ENCODE measurements at places on chromosomes 1 and 21.

DNA sequence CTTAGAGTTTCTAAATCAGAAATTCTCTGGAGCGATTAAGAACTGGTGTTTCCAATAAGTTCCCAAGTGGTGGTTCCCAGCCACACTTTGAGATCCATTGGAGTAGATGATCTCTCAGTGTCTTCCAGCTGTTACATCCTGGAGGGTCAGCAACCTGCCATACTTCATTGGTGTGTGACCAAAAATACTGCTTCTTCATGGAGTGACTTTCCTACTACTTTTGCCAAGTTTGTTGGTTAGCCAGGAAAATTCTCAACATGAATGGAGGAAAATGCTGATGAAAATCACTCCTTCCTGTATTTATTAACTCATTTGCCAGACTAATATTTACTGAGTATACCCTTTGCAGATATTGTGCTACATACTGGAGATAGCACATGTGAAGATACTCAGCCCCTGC, 186.1 kb downstream of the FGGY start:
- DNase-seq, result no peak

DNA sequence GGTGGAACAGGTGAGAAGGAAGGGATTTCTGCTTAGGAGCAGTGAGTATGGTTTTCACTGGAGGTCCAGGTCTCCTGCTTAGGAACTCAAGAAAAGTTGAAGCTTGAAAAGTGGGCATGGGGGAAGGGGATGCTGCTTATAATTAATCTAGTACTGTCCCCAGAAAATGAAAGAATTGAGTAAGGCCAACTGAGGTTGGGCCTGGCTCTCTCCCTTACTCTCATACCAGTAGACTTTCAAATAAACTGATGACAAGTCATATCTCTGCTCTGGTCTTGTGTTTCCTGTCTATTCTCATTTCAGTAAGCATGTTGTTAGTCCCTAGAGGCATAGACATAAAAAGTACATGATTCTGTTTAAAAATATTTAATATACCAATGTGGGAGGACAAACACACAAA, 26.4 kb downstream of the CD48 start:
- DNase-seq, result no peak

GRCh38 chr1:64568171-64568450, 98.2 kb downstream of the CACHD1 start:
- DNase-seq, result no peak

DNA sequence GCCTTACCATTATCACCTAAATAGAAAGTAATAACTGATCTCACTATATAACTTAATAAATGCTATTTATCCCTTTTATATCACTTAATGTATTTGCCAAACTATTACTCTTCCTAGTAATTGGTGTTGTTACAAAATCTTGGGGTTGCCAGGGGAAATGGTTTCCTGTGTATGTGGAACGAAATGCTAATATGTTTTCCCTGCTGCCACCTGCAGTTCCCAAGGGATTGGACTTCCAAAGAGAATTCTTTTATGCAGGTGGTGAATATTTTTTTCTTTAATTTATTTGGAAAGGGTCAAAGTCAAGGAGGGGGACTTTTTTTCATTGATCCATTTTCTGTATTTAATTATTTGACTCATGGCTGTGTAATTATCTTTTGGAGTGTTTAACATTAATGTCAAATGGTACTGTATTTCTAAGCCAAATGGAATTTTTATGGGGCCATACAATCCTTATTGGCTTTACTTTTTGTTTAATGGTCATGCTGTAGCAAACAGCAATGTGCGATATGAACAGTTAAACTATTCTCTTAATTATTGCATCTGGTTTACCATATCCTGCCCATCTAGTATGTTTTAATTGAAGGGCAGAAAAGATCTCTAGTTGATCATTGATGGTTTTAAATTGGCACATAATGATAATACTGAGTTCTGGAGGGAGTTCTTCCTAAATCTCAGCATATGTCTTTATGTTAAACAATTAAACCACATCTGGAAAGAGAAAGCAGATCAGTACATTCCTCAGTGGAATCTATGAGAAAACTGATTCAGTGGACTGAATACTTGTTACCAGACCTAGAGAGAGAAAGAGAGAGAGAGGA, 486.3 kb downstream of the TTLL7 start:
- no peak for DNase-seq
